ENCODE measurements at places on chromosomes 12 and 14. TPM values are rescaled to one million over a fixed set of nuclear protein-coding genes. Genes with fewer than 3 reads are reported as not detected.

Gene OR4K13
- total RNA-seq = not detected

Gene NUP107
- 75.2 TPM for total RNA-seq

Gene RHEBL1
- 6.6 TPM for total RNA-seq

Gene CERS5
- 38.7 TPM for total RNA-seq

Gene SMIM41
- total RNA-seq = 0.15 TPM

Gene PMCH
- total RNA-seq = not detected

Gene MIP
- not detected for total RNA-seq

Gene PPHLN1
- total RNA-seq = 79.9 TPM

Gene IKZF4
- total RNA-seq = 21.3 TPM

Gene FBLN5
- total RNA-seq = 3.8 TPM

Gene INSM2
- not detected for total RNA-seq

Gene FGD4
- total RNA-seq = 0.28 TPM

Gene DEPDC4
- total RNA-seq = 2.6 TPM

Gene GPD1
- total RNA-seq = 0.20 TPM

Gene MED6
- total RNA-seq = 38.5 TPM

Gene CACNA2D4
- 11.5 TPM for total RNA-seq

Gene EFS
- total RNA-seq = not detected

Gene LRRC10
- not detected for total RNA-seq

Gene CDCA3
- total RNA-seq = 85.6 TPM

Gene NAB2
- 8.6 TPM for total RNA-seq

Gene NID2
- total RNA-seq = 0.82 TPM

Gene B4GALNT1
- total RNA-seq = 0.33 TPM

Gene DDN
- 0.17 TPM for total RNA-seq

Gene KRT3
- not detected for total RNA-seq

All from activated naive CD4-positive, alpha-beta T cell treated with anti-CD3 and anti-CD28 coated beads, Interleukin-2, amount 10 ng/mL, durations not matched to agents 5 hours and 36 hours (primary cell).